HAP-1 (cell line): ENCODE measurements at places on chromosomes 2 and 18.
A peak's percentile ranks its signal among the peaks of the same experiment; 100 is the strongest.

- DNase-seq, result no peak
Measured at GRCh38 chr2:128277961-128278681, 40.5 kb downstream of the HS6ST1 start.

GRCh38 chr18:11004294-11004693, 145.1 kb downstream of the PIEZO2 start:
- DNase-seq, result no peak

GRCh38 chr18:59769129-59769865, 72.1 kb upstream of the CCBE1 start:
- DNase-seq, result no peak

GRCh38 chr2:197828464-197829135, 24.2 kb downstream of the PLCL1 start:
- peak; percentile 53 for DNase-seq

GRCh38 chr2:238027591-238028415, 33.0 kb upstream of the SCLY start:
- DNase-seq, result no peak

GRCh38 chr2:224025874-224026273, 13.2 kb downstream of the SERPINE2 start:
- no peak for DNase-seq

GRCh38 chr2:168345601-168346000, 98.2 kb upstream of the STK39 start:
- no peak for DNase-seq

- peak; percentile 6 for DNase-seq
Measured at GRCh38 chr2:240465268-240465764, 29.9 kb downstream of the GPC1 start.

- no peak for DNase-seq
Measured at GRCh38 chr2:62202019-62202722, 6.3 kb downstream of the B3GNT2 start.

DNA sequence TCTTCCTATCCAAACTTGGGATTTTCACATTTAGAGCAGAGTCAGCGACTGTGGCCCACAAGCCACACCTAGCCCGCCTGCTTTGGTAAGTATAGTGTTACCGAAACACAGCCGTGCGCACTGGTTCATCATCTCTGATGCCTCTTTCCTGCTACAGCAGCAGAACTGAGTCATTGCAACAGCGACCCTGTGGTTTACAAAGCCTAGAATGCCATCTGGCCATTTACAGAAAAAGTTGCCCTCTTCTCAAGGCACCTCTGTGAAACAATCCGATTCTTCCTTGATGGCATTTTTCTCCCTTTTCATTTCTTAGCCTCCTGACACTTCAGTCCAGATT, 10.7 kb upstream of the IAH1 start:
- no peak for DNase-seq

DNA sequence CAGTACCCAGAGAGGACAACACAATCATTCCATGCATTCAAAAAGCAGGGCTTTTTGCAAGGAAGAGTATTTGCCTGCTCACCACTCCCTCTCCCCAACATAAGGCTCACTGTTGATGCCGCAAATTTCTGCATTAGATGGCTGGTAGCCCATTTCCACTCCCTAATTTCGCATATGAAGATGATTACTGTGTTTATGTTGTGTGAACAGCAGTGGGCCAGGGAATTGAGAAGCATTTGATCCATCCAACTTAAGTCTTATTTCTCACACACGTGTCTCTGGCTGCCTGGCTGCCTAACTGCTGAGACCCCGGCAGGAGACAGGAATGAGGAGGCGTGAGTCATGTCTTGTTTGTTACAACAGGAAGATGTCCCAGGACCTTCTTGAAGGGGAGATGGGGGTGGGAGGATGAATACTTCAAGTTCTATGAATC, 294.1 kb downstream of the ALK start:
- DNase-seq, result no peak

- DNase-seq, result no peak
Measured at GRCh38 chr2:166411473-166412230, 35.9 kb upstream of the SCN9A start.

GRCh38 chr18:55336438-55337100, 251.4 kb downstream of the TCF4 start:
- no peak for DNase-seq

DNA sequence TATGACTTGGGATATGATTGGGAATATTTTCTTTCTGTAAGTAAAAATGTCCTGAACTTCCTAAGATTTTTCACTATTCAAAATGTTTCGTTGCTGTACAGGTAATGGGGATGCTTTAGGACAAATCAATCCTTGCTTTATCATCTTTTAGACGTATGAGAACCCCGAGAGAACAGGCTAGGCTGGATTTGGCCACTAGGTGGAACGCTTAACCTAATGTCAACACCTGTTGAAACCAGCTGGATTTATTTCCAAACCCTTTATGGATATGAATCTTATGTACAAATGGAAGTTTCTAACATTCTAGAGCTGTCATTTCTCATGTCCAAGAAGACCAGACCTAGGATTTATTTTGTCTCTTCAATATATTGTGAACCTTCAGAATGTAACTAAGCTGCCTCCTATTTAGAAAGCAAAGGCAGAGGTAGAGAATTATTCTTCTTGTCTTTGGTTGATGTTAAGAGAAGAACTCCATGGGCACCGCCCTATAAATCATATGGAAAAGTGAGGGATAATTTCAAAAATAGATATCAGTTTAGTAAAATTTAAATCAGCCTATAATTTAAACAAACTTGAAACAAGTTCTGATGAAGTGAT, 96.7 kb downstream of the PMAIP1 start:
- peak; percentile 55 for DNase-seq

- no peak for DNase-seq
Measured at GRCh38 chr2:212421556-212422334, 116.9 kb downstream of the ERBB4 start.

GRCh38 chr2:215651412-215651811, 215.5 kb upstream of the FN1 start:
- DNase-seq, result no peak

- no peak for DNase-seq
Measured at GRCh38 chr2:45715601-45716379, 64.3 kb downstream of the PRKCE start.

DNA sequence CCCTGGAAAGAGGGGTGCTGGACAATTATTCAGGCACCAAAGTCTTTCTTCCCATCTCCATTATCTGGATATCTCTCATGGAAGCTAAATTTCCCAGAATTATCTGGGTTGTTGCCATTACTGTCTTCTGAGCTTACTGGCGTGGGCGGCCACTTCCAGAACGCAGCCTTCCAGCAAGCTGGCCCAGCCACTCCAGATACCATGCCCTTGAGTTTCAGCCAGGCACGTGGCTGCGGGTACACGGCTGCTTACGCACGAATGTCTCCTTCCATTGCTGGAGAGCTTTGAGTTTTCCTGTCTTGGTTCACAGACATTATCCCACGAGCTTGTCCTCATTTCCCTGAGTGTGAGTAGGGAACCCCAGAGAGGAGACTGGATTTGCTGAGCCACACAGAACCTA, 32.7 kb downstream of the CELF4 start:
- no peak for DNase-seq

DNA sequence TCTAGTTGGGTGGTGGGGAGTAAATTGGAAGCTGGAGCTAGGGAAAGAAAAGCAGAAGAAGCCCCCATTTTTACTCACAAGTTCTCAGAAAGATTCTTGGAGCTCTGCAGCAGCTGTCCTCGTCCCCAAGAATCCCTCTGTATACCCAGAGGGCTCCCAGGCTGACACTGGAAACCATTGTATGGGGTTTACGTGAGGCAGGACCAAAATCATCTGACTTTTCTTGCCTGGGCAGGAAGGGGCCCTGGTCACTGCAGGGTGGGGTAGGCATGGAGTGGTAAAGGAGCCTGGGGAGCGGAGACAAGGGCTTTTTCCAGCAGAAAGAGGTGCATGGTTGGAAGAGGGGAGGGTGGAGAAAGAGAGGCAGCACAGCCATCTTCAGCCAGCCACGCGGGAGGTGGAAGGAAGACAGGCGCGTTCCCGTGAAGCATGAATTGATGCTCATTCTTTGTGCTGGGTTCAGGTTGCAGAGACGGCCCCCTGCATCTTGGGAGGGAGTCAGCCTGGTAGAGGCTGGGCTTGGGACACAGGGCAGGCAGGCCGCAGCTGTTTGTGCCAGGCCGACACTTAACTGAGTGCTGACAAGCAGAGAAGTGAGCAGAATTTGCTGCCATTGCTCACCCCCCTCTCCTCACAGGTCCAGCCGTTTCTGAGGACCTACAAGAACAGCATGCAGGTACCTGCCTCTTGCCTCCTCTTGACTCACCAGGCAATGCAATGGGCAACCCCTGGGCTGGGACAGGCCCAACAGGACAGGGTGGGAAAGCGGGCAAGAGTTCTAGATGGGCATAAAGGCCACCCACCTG, 94.8 kb downstream of the PLB1 start:
- DNase-seq, result no peak

GRCh38 chr2:39492095-39492590, 55.1 kb upstream of the MAP4K3 start:
- DNase-seq, result no peak

GRCh38 chr2:127674241-127675209, 805 bp downstream of the LIMS2 start:
- peak; percentile 52 for DNase-seq

GRCh38 chr2:23519334-23519651, 134.3 kb downstream of the KLHL29 start:
- DNase-seq, result no peak

- DNase-seq, result no peak
Measured at GRCh38 chr2:143717536-143718168, 588.4 kb downstream of the ARHGAP15 start.

- DNase-seq, result no peak
Measured at GRCh38 chr2:121570667-121571055, 40.0 kb downstream of the RNU4ATAC start.
